ENCODE measurements at places on chromosomes 6 and 20.

DNA sequence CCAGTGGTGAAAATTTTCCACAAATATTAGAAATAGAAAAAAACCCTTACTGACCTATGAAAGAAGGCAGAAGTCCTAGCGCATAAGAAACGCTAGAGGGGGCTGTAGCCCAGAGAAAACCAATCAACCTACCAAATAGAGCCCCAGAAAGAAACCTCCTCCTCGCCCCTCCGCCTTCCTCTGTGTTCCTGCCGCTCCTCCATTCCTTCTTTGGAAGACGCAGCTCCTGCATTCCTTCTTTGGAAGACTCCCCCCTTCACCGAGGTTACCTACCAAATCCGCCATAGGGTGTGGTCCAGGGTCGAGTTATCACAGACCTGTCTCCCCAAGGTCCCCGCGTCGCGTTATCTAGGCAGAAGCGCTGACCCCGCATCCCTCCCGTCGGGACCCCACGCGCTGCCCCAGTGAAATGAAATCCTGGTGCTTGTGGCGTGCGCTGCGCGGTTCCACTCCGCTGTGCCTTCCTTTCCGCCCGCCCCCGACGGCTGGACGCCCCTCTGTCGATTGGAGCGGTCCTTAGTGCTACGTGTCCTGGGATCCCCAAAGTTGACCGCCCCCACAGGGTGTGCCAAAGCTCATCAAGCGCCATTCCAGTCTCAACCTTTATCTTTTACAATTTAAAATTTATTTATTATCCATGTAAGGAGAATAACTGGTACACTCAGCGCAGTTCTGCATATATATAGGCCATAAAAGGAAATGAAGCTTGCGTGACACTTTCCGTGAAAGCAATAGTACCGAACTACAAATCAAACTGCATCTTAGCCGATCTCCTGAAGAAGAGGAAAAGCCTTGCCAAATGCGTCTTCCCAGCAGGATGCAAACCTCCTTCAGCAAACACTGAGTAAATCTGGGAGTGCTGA is 13.0 kb downstream of the RPP21 start:
- DNase-seq, result peak; percentile 67

- peak; percentile 11 for DNase-seq
Observed at GRCh38 chr20:38725148-38725901, 1.0 kb downstream of the SLC32A1 start.

DNA sequence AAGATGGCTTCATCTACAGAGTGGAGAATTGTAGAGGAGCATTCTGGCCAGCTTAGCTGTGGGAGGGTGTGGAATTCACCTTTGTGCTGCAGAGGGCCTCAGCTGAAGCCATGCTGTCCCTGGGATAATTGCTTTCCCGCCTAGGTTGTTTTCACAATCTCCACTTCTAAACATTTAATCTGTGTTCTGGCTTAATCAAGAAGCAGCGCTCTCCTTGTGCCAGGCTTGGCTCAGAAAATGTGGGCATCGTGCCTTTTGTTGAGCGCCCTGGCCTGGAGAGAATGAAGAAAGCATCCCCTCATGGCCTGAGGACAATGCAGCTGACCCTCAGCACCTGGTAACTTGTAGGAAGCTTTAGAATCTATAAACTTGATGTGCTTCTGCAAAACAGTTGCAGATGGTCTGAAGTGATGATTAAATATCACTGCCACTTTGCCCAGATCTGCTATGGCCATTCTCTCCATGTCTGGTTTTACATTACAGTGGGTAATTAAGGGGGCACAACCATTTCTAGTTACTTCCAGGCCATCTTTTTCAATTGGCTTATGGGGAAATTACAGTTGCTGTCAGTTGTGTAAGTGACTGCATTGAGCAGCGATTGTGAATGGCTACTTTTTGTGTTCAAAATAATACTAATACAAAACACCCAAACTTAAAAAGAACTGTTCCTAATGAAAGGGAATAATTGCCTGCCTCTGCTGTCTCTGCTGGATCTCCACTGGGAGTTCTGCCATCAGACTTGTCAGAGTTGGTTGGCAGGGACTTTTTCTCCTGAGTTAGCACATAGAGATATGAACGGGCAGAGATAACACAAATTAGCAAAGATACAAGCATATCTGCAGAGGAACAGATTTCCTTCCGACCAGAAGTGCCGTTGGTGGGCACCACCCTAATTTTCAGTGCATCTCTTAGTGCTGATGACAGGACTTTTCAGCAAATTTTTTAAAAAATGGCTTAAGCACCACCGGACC is 18.4 kb downstream of the CTNNBL1 start:
- DNase-seq, result no peak

DNA sequence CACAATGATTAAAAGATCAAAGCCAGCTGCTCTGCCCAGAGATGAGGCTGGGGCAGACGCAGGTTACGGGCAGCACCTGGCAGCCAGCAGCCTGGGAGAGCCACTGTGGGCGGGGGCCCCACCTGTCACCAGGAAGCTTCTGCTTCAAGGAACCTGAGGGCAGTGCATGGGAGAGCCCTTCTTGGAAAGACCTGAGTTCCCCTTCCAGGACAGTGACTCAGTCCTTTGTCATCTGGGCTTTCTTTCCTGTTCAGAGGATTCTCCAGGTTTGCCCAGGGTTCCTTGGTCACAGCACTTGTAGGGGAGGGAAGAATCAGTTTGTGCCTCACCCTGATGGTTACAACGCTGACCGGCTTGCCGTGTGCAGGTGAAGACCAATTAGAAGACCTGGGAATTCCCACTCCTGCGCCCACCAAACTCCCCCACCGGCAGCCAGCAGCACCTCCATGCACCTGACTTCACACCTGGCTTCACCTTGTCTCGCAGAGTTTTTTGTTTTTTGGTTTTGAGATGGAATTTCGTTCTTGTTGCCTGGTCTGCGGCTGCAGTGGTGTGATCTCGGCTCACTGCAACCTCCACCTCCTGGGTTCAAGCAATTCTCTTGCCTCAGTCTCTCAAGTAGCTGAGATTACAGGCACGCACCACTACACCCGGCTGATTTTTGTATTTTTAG is 2.0 kb downstream of the ZBP1 start:
- peak; percentile 44 for DNase-seq

GRCh38 chr6:74671558-74672025 is 534.3 kb downstream of the COL12A1 start:
- no peak for DNase-seq

DNA sequence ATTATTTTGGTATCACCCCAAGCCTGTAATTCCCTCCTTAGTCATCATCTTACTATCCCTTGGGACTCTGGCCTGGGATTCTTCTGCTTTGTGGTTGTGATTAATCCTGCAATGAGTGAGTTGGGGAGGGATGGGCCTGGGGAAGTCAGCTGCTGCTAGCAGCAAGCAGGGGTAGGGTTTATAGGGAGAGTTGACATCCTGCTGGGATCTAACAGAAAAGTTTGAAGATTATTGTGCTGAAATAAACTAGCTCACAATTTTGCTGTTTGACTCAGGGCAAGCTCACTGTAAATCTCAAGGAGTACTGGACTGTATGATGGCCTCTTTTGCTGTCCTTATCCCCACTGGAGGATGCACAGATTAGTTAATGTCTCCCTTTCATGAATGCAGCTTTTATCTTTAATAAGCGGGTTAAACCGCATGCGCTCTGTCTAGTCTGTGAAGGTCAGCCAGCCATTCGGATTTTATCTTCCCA is 83.4 kb downstream of the JARID2 start:
- DNase-seq, result no peak

DNA sequence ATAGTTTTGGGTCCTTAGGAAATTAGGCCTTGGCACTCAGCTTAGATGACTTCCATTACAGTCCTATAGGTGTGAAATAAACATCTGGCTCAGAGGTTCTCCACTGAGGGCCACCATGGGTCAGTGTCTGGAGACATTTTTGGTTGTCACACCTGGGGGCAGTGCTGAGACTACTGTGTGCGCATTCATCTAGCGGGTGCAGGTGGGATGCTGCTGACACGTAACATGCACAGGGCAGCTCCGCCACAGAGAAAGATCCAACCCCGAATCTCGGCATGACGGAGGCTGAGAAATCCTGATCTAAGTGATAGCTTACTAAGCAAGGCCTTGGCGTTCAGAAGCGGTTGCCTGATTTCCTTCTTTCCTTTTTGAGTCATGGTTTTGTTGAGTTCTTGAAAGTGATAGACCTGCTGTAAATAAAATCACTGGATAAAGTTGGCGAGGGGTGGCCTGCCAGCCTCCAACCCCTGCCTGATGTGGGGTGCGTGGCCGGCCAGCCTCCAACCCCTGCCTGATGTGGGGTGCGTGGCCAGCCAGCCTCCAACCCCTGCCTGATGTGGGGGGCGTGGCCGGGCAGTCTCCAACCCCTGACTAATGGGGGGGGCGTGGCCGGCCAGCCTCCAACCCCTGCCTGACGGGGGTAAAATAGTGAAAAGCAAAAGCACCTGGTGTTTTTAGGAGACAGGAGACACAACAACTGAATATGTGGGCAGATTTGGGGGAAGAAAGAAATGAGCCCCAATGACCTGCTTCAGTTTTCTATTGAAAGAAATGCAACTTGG is 158.1 kb downstream of the CDH26 start:
- no peak for DNase-seq

DNA sequence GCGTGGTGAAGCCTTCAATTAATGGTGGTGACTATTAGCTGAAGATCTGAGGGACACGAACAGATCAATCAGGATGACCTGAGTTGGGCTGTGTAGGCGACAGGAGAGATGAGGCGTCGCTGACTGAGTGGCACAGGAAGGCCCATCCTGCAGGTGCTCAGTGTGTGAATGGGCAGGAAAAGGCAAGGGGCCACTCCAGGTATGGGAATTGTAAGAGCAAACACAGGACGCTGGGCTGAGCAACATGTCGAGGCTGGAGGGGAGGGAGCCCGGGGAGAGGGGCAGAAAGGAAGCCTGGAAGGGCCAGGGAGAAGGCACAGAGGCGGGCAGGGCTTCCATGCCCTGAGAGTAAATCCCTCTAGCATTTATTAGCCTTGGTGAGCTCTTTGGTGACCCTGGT is 151.0 kb downstream of the VEGFA start:
- DNase-seq, result no peak

Data from stimulated activated CD4-positive, alpha-beta T cell treated with anti-CD3 and anti-CD28 coated beads, Interleukin-15, amount 100 ng/mL, for 24 hours (primary cell).